ENCODE measurements at places on chromosomes 7 and 10.

DNA sequence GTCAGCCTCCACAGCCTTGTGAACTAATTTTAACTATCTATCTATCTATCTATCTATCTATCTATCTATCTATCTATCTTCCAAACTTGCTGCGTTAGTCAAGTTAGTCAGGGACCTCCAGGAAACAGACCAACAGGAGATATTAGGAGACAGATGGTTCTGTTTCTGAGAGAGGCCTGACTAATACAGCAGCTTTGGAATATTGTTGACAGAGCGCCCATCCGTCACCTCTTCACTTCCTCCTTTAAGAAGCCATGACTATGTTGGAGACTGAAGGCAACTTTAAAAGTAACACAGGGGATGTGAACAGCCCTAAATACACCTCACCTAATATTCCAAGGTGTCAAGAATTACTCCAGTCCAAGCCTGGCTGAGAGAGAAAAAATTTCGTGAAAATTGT, 280.9 kb upstream of the IGFBP3 start:
- no peak for DNase-seq

- no peak for DNase-seq
Observed at GRCh38 chr7:41824284-41824683, 121.4 kb upstream of the INHBA start.

- no peak for DNase-seq
Observed at GRCh38 chr7:69781412-69781846, 183.2 kb downstream of the AUTS2 start.

- DNase-seq, result peak; percentile 17
Observed at GRCh38 chr10:9577746-9578145, 1439.9 kb upstream of the CELF2 start.

DNA sequence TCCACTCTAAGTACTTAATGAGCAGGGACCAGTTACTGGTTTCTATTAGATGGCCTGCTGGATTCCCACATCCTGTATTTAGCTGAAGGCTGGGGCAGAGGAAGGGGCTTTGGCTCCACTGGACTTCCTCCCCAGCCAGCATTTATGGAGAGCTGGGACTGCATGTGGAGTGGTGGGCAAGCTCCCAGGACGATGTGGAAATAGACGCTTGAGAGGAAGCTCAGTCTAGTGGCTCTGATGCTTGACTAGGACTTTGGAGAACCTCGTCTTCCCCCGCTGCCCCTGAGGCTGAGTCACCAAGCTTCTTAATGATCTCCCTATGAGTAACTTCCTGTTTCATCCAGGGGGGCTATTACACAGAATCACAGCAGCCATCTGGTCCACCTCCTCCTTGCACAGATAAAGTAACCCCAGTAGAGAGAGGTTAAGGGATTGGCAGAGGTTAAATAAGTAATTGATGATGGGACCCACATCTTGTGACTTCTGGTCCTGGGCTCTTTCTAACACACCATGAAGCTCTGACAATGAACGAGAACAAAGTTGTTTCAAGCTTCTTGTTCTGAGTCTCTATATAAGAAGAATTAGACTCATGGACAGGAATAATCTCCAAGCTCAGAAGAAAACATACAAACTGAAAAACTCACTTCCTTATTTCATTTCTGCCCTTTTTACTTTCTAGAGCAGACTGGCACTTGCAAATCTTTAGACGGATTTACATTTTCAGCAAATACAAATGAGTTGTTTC, 126.2 kb downstream of the PRPF18 start:
- peak; percentile 99 for DNase-seq

DNA sequence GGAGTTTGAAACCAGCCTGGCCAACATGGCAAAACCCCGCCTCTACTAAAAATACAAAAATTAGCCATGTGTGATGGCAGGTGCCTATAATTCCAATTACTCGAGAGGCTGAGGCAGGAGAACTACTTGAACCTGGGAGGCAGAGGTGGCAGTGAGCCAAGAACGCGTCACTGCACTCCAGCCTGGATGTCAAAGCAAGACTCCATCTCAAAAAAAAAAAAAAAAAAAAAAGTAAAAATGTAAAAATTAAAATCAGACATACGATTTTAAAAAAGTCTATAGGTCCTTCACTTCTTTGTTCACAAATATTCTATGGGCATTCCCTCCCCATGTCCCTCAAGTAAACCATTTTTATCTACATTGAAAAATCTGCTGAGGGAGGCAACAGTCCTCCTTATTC, 34.9 kb upstream of the TLL2 start:
- no peak for DNase-seq

DNA sequence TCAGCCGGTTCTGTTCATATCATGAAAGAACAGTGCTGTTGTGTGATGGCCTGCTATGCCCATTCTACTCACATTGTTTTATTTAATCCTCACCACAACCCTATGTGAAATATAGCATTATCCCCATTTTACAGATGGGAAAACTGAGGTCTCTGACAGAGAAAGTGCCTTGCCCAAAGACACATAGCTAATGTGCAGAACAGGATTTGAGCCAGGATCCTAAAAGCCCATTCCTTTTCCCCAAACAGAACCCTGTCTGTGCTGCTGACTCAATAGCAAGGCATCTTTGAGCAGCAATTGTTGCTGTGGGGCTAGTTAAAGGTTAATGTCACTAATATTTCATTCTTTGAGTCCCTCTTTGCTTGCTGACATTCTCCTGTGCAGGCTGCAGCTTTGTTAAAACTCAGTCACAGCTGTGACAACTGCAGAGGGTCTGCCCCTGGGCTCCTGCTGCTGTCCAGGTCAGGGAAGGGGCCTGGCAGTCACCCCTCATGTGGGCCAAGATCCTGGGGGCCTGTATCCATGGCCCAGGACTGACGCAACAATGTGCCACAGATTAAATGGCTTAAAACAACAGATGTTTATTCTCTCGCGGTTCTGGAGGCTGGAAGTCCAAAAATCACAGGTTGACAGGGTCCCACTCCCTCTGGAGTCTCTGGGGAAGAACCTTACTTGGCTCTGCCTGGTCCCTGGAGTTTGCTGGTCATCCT, 40.4 kb downstream of the AFAP1L2 start:
- DNase-seq, result no peak

DNA sequence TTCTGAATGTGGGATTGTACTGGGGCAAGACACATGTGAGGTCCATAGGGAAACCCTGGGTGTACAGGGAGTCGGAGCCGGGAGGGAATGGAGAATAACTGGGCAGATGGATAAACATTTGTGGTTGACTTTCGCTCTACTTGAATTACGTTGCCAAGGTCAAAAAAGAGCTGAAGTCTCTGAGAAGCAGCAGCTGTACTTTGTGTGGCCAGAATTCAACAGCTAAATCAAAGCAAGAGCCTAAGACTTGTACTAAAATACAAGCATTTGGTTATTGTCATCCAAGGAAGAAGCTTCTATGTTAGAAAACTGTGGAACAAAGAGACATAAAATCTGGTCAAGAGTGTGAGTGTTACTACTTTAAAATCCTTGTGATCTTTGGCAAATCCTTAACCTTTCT, 457.2 kb downstream of the ARL4A start:
- DNase-seq, result peak; percentile 85

DNA sequence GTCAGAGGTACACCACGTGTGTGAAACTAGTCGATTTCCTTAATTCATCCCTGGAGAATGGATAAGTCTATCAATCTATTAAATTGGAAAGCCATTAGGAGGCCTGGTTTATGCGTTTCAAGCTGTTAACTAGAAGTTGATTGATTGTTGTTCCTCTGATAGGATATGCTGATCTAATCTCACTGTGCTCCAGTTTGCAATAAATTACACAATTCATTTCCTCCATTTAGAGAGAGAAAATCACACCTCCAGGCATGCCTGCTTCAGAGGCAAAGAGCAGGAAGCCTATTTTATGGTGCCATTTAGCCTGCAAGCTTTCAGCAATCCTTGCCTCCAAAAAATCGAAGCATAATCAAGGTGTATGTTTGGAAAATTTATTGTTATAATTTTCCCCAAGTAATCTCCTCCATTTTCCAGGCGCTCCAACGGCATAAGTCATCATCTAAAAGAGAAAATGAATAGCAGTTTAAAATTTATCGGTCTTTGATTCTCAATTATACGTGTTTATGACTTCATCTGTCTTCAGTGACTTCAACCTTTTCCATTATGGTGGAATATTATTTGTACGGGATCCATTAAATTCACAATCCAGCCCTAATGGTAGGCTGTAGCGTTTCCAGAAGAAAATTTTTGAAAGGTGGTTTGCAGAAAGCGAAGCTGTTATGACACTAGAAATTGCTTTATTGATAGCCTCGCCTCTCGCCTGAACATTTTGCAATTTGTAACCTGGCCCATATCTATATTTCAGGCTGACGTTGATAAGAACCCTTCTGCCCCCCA, 42.9 kb upstream of the HMX3 start:
- no peak for DNase-seq

DNA sequence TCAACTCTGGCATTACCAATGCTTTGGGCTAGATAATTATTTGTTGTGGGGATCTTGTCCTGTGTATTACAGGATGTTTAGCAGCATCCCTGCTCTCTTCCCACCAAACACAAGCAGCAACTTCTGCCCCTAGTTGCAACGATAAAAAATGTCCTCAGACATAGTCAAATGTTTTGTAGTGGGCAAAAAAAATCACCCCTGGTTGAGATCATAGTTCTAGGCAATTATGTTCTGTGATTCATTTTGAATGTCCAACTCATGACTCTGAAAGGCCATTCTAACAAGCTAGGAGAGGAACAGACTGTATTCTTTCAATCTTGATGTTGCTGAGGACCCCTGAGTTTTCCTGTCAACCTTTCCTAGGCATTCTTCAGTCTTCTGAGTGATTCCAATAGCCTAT, 79.5 kb downstream of the RTKN2 start:
- no peak for DNase-seq

DNA sequence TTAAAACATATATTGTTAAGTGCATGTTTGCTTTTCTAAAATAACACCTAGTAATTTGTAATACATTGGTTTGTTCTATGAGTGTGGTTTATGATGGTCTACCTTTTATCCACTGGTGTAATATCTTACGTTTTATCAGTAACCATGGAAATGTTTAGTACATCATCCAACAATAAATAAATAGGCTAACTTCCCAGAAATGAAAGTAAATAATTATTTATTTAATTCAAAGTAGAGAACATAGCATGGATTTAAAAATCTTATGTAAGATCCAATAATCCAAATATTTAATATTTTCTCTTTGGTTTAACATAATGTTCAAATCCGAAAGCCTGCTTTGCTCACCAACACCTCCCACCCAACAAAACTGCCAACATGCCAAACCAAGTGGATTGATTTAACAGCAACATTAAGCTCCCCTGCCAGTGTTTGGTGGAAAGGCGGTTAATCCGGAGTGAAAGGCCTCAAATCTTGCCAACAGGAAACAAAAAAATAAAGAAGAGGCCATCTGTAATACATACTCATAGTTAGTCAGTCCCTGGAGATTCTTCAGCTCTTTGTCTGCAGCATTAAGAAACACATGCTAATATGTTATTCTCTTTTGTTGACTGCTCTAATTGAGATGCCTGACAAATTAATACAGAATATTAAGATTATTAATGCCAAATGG, 897.8 kb downstream of the CNTNAP2 start:
- DNase-seq, result no peak

DNA sequence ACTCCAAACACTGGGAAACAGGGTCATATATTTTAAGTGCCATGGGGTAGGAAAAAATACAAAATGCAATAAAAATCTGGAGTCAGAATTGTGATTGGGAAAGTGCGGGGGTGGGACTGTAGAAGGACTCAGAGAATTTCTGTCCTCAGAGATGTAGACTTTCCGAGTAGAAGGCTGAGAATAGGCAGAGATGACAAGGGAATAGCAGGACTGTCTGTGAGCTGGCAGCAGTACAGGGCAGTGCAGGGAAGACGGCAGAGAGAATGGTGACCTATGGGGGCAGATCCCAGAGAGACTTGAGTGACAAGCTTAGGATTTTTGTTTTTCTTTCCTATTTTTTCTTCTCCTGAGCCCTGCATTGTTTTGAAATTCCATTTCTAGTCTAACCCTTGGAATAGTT, 127.6 kb downstream of the SLC16A9 start:
- DNase-seq, result no peak

GRCh38 chr10:21015851-21016250, 118.7 kb upstream of the NEBL start:
- DNase-seq, result no peak

DNA sequence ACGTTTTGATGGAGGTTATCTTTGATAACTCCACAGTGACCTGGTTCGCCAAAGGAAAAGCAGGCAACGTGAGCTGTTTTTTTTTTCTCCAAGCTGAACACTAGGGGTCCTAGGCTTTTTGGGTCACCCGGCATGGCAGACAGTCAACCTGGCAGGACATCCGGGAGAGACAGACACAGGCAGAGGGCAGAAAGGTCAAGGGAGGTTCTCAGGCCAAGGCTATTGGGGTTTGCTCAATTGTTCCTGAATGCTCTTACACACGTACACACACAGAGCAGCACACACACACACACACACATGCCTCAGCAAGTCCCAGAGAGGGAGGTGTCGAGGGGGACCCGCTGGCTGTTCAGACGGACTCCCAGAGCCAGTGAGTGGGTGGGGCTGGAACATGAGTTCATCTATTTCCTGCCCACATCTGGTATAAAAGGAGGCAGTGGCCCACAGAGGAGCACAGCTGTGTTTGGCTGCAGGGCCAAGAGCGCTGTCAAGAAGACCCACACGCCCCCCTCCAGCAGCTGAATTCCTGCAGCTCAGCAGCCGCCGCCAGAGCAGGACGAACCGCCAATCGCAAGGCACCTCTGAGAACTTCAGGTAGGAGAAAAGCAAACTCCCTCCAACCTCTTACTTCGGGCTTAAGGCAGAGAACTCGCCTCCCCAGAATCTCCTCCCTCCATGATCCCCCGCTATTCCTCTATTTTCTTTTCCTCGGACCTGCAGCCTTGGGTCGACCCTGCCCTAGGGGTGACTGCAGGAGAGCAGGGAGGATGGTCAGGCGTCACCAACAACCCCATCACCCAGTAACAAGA, at the start of gene SERPINE1:
Gene SERPINE1 (plus strand): TSS at position 454 of the 809 bp plus-strand sequence. CDS start 1,290 bp downstream, outside the sequence.
- DNase-seq, result peak; percentile 100

DNA sequence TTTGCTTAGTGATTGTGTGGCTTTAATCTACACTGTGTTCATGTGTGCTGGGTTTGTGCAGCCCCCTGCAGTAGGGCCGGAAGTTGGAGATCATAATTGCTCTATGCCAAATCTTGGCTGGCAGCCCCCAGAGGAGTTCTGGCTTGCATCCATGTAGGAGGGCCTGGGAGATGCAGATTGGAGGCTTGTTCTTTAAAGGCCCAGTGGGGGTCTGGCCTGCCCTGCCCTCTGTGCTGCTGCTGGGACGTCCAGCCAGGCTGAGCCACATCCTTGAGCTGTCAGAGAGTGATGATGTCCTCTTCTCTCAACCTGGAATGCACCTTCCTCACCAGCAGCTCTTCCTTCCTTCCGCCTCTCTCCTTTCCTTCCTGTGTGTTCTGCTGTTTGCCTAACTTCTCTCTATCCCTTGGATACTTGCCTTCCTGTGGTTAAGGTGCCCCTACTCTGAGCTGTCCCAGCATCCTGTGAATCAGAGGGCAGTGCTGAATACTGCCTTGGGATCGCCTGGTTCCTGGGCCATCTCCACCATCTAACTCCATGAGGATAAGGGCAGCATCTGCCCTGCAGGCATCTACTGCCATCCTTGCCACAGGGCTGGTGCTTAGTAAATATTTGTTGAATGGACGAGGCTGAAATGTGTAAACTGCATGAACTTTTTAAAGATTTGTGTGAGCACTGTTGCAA, 30.2 kb downstream of the DOCK1 start:
- DNase-seq, result peak; percentile 11

- no peak for DNase-seq
Observed at GRCh38 chr7:108234281-108234680, 104.1 kb upstream of the LAMB4 start.
